T-helper 1 cell treated with Interleukin-12 subunit alpha and Interleukin-12 subunit beta and Interleukin-4 antibody, amounts not matched to agents 30 ng/mL and 1 ng/mL, for 36 hours (primary cell): ENCODE measurements at places on chromosomes 6 and 20. TPM values are rescaled to one million over a fixed set of nuclear protein-coding genes. Genes with fewer than 3 reads are reported as not detected.

The NT5E gene
- 17.9 and 19.1 TPM in 2 replicates for total RNA-seq

The ESR1 gene
- 3.6 and 4.8 TPM in 2 replicates for total RNA-seq

The CYP39A1 gene
- total RNA-seq, result not detected in 2 replicates

The DDO gene
- total RNA-seq, result not detected in 2 replicates

The GPR6 gene
- not detected in 2 replicates for total RNA-seq

The SNAP25 gene
- 0.39 and 0.44 TPM in 2 replicates for total RNA-seq

The NCOA6 gene
- total RNA-seq, result 35.7 and 37.4 TPM in 2 replicates

The PHF3 gene
- total RNA-seq, result 46.6 and 51.8 TPM in 2 replicates
